Ureter (tissue), 1 donor: ENCODE measurements at places on chromosomes 12 and 14.

DNA sequence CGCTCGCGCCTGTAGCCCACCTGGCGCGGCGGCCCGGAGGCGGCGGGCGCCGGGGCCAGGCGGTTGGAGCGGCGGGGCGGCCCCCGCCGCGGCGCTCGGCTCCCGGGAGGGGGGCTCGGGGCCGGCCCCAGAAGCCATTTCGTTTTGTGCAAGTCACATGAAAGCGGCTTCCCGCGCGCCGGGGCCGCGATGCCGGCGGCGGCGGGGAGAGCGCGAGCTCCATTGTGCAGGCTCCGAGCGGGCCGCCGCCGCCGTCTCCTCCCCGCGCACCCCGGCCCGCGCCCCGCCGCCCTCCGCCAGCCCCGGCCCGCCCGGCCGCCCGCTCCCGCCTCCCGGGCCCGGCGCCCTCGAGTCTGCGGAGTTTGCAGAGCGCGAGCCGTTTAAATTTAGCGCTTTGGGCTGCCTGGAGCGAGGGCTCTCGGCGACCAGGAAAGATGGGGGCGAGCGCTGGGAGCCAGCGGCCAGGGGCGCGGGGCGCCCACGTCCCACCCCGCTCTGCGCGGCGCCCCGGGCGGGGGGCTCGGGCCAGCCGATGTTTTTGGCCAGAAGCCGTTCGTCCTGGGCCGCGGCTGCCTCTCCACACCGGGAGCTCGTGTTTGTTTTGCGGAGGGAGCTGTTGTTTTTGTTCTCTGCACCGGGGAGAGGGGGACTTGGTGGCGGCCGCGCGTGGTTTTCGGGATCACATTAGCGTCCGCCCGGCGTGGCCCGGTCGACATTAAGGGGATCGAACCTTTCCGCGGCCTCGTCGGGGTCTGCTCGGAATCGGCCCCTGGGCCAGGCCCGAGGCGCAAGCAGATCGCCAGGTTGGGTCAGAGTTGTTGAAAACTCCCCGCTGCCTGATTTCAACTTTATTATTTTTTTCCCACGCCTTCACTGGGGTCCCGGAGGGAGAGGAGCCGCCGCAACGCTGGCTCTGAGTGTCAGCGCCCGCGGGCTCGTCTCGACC lies 982 bp downstream of the BCL7A start:
- no peak for DNase-seq

- DNase-seq, result no peak
Observed at GRCh38 chr12:124433147-124433874, 134.1 kb downstream of the NCOR2 start.

GRCh38 chr12:97985834-97986233 lies 523.2 kb downstream of the RMST start:
- DNase-seq, result no peak

- no peak for DNase-seq
Observed at GRCh38 chr14:31717294-31718085, 156.3 kb downstream of the NUBPL start.

DNA sequence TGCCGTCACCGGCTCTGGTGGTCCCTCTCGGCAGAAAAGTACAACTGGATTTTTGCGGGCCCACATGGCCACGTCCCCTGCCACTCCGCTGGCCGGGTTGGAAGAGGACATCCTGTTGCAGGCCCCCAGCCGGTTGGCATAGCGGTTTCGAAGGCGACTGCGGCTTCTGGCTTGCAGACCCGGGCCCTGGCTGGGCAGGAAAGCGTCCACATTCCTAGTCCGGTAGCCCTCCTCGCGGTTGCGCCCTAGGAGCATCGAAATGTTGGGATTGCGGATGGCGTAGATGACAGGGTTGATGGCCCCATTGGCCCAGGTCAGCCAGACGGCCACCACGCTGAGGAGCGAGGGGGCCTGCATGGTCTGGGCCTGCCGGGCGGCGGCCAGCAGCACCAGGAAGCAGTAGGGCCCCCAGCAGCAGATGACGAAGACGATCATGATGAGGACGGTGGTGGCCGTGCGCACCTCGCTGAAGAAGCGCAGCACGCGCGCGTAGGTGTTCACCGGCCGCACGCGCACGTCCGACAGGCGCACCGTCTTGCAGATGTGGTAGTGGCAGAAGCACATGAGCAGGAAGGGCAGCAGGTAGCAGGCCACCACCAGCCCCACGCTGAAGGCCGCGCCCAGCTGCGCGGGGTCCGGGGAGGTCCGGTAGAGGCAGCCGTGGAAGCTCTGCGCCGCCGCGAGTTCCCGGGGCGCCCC lies 1.2 kb downstream of the GPR135 start:
- DNase-seq, result no peak
